ENCODE measurements at places on chromosomes 2 and 18. TPM values are rescaled to one million over a fixed set of nuclear protein-coding genes. Genes with fewer than 3 reads are reported as not detected.

The TGFA gene
- 0.05 TPM for total RNA-seq

The GYPC gene
- total RNA-seq = 113 TPM

The ANKRD30B gene
- total RNA-seq = not detected

The TTC39C gene
- 64.6 TPM for total RNA-seq

The NAT8 gene
- not detected for total RNA-seq

The ATP5MC3 gene
- 218 TPM for total RNA-seq

The SCYGR4 gene
- total RNA-seq = not detected

The CPLX4 gene
- total RNA-seq = not detected

The SCN3A gene
- total RNA-seq = not detected

The GATA6 gene
- not detected for total RNA-seq

The IMMT gene
- total RNA-seq = 148 TPM

The GAREM1 gene
- total RNA-seq = 0.15 TPM

The CTNNA2 gene
- total RNA-seq = not detected

The RBKS gene
- total RNA-seq = 1.6 TPM

The TMEM247 gene
- not detected for total RNA-seq

The SERPINB7 gene
- not detected for total RNA-seq

The KCNS3 gene
- total RNA-seq = not detected

The SERPINB3 gene
- total RNA-seq = not detected

The RAB17 gene
- not detected for total RNA-seq

The SCG2 gene
- total RNA-seq = not detected

The NETO1 gene
- not detected for total RNA-seq

The FBXO15 gene
- 0.46 TPM for total RNA-seq

The ATP6V1B1 gene
- total RNA-seq = not detected

The LOXHD1 gene
- 0.05 TPM for total RNA-seq

The MAP2 gene
- not detected for total RNA-seq

The B4GALT6 gene
- 2.0 TPM for total RNA-seq

The KCNG2 gene
- not detected for total RNA-seq

The PID1 gene
- not detected for total RNA-seq

The SNORC gene
- 1.2 TPM for total RNA-seq

The MMADHC gene
- total RNA-seq = 95.4 TPM

The EVX2 gene
- not detected for total RNA-seq

The TMEM127 gene
- 42.8 TPM for total RNA-seq

The CDK15 gene
- total RNA-seq = not detected

The RETREG2 gene
- total RNA-seq = 94.7 TPM

The SERPINB11 gene
- total RNA-seq = not detected

The SLC30A3 gene
- 0.68 TPM for total RNA-seq

The CDH2 gene
- total RNA-seq = 0.61 TPM

The CHRNA1 gene
- not detected for total RNA-seq

The GRB14 gene
- total RNA-seq = not detected

The C1QL2 gene
- not detected for total RNA-seq

The LIMS4 gene
- total RNA-seq = 0.59 TPM

The CYS1 gene
- 1.6 TPM for total RNA-seq

The ALPP gene
- total RNA-seq = not detected

The PLEKHA3 gene
- total RNA-seq = 30.9 TPM

The GALNT14 gene
- total RNA-seq = 0.27 TPM
